ENCODE measurements at places on chromosomes 1 and 21.
A peak's percentile ranks its signal among the peaks of the same experiment; 100 is the strongest.

- DNase-seq: no peak
Observed at GRCh38 chr1:160640359-160641123, 6.3 kb downstream of the SLAMF1 start.

GRCh38 chr1:205301842-205302588, 19.5 kb downstream of the NUAK2 start:
- no peak for DNase-seq

DNA sequence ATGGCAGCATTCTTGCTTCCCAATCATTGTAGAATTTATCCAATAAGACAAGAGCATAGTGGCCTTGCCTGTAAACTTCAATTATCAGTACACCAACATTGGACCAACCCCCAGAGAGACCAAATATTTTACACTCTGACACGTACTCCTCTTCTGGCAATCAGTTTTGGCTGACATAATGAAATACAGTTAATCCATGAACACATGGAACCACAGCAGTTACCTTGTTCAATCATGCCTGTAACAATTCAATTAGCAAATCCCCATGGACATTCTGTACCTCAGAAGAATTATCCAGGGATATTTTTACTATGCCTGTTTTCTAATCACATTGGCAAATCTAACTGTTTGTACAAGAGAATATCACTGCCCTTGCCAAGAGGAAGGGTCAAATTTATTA, 2162.0 kb downstream of the MRPL39 start:
- DNase-seq: no peak

DNA sequence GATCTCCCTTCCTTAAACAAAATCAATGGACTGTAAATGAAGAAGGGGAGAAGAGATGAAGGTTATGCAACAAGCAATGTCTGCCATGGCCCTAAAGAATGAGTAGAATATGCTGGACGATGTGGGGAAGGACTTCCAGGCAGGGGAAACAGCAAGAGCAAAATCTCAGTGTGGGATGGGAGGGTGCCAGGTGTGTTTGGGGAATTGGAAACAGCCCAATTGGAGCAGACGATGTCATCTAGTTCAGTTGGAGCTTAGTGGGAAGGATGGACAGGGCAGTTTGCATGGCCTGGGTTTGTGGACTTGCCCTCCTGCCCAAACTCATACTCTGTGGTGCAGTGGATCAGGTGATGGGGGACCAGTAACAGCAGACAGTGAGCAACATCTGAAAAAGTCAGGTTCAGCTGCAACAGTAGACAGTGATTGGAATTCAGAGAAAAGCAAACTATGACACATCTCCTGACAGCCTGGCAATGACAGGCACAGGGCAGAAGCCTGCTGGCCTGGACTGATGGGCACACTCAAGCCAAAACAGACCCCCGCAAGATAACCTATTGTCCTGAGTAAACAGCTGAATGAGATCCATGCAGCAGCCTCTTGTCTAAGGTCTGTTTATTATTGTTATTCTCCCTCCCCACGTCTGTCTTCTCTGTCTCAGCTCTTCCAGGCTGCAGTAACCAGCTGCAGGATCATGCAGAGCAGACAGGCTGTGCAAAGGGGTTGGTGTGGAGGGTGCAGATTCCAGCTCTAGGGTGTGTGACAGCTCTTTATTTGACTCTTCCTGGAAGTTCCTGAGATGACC, 50.5 kb upstream of the PRELP start:
- no peak for DNase-seq

GRCh38 chr21:26169061-26169610, 1.4 kb downstream of the APP start:
- DNase-seq: peak; percentile 49

DNA sequence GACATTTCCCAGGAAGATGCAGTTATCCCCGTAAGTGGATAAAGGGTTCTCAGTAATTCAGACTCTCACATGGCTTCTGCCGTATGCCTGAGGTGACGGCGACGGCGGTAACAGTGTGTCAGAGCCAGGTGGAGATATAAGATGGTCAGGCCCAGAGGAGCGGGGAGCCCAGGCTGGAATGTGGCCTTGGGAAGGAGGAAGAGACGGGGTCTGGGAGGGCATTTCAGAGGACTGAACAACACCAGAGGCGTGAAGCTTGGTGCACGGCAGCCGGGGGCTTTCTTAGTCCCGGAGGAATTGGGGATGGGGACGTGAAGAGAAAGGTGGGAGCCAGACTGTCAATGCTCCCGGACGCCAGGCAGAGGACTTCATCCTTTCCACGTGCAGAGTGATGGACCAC, 1.0 kb downstream of the RER1 start:
- no peak for DNase-seq

DNA sequence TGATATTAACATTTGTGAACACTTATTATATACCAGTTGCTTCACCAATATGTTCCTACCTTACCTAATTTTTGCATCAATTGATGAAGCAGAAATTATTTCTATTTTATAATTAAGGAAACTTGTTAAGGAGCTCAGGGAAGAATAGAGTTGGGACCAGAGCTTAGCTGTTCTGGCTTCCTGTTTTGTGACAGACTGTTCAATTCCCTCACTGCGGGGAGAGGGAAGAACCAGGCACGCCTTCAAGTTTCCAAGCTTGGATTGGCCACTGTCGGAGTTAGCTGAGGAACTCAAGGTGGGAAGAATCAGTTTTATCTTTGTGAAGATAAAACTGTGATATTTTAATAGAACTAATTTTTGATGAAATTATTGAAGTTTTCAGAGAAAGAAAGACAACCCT, 142.3 kb upstream of the LMO4 start:
- DNase-seq: no peak

- no peak for DNase-seq
Observed at GRCh38 chr21:27776925-27777553, 810.2 kb upstream of the ADAMTS5 start.

DNA sequence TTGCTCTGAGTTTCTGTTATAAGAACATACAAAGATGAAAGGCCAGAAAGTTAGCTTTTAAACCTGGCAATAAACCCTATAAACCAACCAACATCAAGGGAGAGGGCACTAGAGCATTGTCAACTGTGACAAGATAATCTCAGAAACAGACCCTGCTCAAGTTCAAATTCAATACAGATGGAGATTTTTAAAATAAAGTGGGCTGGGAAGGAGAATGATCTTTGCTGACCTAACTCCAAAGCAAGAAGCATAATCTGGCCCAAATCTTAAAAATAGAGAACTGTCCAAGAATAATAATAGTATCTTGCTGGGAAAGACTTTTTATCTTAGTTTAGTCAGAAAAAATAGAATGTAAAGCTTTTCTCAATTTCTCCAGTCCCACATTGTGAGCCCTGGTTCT, 485.5 kb downstream of the DISC1 start:
- DNase-seq: no peak

DNA sequence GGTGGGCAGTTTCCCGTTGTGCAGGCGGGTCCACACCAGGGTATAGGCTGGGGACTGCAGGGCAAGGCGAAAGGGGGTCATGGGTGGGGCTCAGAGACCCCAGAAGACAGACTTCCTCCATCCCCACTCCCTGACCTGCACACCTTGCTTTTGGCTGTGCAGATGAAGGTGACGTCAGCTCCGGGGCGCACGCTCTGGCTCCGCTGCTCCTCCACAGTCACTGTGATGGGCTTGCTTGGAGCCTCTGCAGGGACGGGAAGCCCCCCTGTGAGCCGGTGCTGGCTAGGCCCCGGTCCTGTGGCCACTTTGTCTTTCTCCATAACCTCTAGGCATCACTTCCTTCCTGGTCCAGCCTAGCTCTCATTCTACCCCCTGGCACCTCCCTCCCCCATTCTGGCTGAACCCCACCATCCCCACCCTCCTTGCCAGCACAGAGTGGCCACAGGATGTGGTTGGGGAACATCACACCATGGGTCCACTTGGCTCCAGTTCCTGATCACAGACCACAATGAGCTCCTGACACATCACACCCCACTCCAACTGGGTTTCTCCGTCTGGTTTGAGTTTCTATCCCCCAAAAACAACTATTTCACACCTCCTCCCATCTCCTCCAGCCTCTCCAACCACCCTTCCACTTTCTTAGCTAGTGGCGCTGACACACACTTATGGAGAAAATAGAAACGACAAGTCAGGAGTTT, 45.2 kb downstream of the LDLRAD2 start:
- peak; percentile 34 for DNase-seq

DNA sequence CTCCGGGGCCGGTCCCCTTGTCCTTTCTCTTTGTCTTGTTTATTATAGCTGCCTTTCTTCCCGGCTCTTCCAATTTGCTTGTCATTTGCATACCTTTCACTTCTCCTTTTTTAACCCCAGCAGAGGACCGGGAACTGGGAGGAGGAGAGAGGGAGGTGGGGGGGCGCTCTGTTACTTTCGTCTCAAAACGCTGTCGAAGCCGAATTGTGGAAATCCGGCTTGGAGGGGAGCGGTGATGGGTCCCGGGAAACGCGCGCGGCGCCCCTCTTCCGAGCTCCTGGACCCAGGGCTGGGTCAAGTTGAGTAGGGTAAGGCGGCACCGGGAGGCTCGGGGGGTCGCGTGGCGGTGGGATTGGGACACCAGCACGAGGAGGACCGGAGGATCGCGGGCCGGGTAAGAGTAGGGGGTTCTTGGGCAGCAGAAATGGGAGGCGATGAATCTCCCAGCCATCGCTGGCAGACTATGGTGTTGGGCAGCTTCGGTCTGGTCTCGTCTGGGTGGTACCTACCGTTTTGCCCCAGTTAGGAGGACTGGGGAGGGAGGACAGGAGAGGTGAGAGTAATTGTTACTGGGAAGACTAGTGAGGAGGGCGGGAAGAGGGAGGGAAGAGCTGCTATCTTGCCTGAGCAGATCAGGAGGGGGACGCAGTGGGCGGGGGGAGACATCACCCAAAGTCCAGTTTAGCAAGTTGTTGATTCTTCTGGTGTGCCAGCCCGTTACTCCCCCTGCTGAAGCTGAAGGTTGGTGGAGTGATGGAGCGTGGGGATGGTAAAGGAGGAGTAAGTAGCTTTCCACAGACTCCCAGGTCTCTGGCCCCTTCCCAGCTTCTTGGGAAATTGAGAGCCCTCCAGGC, 1.5 kb downstream of the PROX1 start:
- DNase-seq: no peak

DNA sequence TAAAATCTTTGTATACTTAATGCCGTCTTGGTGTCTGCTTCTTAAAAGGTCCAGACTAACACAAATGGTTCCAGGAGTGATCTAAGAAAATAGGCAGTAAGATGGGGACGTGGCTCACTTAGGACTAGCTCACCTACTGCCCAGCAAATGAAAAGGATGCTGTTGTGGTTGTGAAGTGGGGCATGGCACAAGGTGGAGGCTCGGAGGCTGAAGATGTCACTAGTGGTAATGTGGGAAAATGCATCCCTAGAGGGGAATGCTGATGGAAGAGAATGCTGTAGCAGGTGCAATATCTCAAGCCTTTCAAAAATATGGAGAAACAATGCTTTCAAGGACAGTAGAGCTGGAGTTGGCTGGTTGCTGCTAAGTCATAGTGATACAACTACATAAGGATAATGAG, 11.3 kb upstream of the UCK2 start:
- no peak for DNase-seq

GRCh38 chr1:64527165-64527564, 57.2 kb downstream of the CACHD1 start:
- no peak for DNase-seq

GRCh38 chr1:235105051-235106043, 23.3 kb downstream of the TOMM20 start:
- DNase-seq: no peak

- DNase-seq: no peak
Observed at GRCh38 chr1:210236840-210237409, 4.3 kb downstream of the SERTAD4 start.

DNA sequence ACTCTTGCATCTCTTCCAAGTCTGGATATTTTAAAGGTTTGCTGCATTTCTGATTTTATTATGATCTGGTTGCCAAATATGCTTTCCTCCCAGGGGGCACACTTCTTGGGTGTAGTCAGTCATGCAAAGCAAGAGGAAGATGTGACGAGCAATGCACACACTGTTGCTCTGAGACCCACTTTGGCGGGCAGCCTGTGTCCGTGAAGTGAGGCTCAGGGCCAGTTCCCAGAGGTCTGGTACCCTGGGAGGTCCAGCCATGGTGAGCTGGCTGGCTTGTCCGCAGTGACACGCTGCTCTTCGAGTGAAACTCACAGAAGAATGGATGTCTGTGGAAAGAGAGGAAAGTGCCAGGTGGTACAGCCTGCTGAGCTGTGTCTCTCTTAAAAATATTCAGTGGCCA, 52.8 kb upstream of the EDN2 start:
- no peak for DNase-seq

- DNase-seq: no peak
Observed at GRCh38 chr1:241994171-241994570, 4.7 kb downstream of the MAP1LC3C start.

- DNase-seq: no peak
Observed at GRCh38 chr1:170790651-170791071, 126.7 kb downstream of the PRRX1 start.

- DNase-seq: no peak
Observed at GRCh38 chr1:111803951-111804350, 48.2 kb downstream of the DDX20 start.

GRCh38 chr1:68331117-68331865, 99.0 kb upstream of the WLS start:
- no peak for DNase-seq

GRCh38 chr1:62337706-62338631, 18.7 kb upstream of the KANK4 start:
- DNase-seq: no peak

- no peak for DNase-seq
Observed at GRCh38 chr1:240282061-240282830, 190.6 kb downstream of the FMN2 start.

DNA sequence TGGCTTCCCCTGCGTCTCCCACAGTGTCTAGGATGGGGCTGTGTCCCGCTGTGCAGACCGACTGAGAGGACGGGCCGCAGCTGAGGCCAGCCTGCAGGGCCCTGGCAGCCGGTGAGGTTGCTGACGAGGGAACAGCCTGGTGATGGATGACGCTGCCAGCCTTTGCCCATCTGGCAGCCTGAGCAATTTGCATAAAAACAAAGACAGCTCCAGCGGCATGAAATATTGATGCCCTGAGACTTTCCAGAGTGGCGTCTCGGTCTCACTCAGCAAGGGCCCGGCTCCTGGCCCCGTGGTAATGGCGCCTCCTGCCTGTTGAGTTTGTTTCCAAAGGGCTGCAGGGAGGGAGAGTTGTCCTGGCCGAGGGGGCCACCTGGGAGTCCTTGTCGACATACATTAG, 19.1 kb upstream of the KCNA10 start:
- no peak for DNase-seq

GRCh38 chr1:186987065-186987464, 158.3 kb downstream of the PLA2G4A start:
- no peak for DNase-seq

DNA sequence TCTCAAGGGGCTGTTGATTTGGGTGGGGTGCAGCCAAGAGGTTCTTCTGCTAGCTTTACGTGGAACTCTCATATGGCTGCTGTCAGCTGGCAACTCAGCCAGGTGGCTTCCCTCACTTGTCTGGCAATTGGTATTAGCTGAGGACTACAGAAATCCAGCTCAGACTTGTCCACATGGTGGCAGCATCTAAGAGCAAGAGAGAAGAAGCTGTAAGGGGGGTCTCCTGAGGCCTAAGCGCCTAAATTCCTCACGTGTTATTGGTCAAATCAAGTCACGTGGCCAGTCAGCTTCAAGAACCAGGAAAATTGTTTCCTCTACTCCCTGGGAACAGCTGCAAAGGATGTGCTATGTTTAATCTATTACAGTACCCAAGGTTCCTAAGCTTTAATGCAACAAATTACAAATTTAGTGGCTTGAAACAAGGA, 4.2 kb upstream of the DYRK3 start:
- peak; percentile 52 for DNase-seq
